D721Med (cell line): ENCODE measurements at places on chromosomes 7 and 10.

GRCh38 chr7:106138776-106139175 is 26.7 kb upstream of the SYPL1 start:
- DNase-seq, result no peak

GRCh38 chr7:135925210-135925609 is 51.9 kb downstream of the MTPN start:
- no peak for DNase-seq

DNA sequence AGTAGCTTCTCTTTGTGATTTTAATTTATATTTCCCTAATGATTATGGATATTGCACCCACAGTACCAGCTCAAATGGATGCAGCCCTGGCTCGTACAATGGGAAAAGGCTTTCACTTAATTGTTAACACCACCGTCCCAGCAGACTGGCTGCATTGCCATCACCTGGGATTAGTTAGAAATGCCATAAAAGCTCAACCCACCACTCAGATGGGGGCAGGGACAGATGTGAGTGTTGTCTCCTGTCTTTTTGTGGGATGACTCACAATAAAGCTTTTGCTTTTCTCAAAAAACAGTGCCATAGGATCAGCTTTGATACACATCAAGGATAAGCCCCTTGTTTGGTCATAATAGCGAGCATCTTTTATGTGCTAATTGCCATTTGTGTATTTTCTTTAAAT is 729.1 kb downstream of the TNS3 start:
- no peak for DNase-seq

- peak; percentile 89 for DNase-seq
Observed at GRCh38 chr7:2104107-2104710, 128.5 kb downstream of the MAD1L1 start.

DNA sequence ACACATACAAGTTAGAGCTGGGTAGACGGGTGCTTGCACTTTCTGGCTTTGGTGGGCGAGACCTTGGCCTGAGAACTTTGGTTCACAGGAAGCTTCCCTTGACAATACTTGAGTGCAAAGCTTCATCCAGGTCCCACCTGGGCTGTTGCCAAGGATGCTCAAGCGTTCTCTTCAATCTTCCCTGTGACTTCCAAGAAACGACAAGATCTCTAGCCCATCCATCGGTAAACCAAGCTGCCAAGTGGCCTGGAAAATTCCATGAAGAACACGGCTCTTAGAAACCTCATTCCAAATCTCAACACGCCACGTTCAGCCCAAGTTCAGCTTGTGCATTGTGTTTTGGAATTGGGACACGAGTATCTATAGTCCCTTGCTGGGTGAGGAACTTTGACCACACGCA is 84.7 kb downstream of the CHST15 start:
- no peak for DNase-seq

DNA sequence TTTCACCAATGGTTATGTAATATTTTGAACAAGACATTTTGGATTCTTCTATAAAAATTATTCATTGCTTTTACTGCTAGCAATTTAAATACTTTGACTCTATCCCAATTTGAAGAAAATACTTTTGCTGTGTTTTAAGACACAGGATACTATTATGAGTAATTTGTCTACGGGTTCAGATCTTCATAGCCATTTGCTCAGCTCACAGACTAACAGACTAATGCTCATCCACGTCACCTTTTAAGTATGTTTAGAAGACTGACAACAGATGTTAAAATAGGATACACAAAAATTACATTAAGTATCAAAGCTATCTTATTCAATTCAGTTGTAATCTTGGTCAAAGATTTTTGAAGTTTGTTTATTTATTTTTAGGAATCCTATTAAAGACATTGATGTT is 251.3 kb upstream of the CHRM2 start:
- DNase-seq, result no peak

DNA sequence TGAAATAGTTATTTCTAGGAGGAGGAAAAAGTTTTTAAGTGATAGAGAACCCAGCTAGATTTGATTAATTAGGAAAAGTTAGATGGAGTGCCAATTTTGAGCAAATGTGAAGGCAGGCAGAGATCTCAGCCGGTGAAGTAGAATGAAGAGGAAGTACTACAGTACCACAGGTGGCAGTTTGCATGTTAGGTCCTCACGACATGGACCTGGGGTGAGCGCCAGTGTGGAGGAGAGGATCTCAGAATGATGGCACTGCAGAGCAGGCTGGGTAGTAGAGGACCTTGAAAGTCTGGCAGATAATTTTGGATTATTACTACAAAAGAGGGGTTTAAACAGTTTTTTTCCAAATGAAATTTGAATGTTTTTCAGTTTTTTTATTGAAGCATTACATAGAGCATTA is 81.1 kb downstream of the GNAI1 start:
- no peak for DNase-seq

DNA sequence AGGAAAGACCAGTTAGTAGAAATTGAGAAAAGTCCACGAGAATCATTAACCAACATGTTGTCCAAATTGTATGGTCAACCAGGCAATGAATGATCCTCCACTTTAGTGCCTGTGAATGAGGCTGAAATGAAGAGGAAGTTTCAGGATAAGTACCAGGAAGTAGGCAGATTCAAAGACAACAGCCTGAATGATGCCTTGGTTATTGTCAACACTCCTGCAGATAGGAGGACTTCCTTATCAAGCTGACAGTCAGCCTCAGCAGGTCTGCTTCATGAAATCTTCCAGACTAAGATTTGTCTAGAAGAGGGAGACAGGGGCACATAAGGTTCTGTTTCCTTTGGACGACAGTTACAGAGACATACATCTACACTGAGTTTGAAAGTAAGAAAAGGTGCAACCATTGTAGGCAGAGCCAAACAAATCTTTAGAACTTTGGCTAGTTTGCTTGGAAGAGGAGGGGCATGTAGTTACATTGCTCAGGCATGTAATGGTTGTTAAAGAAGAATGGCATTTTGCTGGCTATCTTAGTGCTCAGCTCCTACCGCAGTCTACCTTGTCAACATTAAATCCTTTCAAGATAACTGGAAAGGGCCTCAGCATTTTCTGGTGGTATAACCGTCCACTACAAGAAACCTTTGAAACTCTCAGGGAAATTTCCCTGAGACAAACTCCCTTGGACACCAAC is 81.4 kb downstream of the ABI1 start:
- no peak for DNase-seq

DNA sequence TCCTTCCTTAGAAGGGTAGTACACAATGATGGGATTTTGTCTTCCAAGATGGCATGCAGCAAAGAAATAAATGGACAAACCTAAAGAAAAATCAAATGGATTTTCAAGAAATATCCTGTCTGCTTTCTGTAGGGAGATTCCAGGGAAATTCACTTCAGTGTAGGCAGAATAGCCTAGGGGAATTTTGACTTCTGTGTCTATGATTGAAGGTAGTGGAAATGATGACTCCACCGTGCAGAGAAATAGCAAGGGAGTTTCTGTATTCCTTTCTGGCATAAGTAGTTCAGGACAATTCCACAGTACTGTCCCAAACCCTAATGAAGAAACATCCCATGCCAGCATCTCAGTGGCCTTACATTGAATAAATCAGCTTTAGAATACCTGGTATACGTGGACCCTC is 9.5 kb downstream of the ATOH7 start:
- no peak for DNase-seq

DNA sequence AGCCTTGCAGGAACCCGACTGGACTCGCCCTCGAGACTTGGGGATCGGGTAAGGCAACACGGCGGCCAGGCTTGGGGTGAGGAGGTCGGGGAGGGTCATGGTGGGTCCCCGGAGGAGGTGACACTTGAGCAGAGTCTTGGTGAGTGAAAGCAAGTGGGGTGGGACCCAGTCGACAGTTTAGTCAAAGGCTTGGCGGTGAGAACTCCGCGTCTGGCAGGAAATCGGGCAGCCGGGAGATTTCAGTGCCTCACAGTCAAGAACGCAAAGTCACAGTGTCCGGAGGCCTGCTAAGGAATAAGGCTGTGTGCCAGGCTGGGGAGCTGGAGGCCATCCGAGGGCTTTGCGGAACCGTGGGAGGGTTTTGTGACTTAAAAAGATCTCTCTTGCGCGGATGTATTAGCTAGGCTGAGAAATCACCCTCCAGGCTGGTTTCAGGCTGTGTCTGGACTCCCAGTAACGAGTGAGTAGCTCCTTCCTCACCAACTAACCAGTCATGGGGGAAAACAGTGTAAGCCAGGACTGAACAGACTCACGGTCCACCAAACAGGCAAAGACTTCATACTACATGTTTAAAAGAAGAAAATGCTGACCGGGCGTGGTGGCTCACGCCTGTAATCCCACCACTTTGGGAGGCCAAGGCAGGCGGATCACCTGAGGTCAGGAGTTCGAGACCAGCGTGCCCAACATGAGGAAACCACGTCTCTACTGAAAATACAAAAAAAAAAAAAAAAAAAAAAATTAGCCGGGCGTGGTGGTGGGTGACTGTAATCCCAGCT is 613 bp downstream of the AP5Z1 start:
- no peak for DNase-seq

DNA sequence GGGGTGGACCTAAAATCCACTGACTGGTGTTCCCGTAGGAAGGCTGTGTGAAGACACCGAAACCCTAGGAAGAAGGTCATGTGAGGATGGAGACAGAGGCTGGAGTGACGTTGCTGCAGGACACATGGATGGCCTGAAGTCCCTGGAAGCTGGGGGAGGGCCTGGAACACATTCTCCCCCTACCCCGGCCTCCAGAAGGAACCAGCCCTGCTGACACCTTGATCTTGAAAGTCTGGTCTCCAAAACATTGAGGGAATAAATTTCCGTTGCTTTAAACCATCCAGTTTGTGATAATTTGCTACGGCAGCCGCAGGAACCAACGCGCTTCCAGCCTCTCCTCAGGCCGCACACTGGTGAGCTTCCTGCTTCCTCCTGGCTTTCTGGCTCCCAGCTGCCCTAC is 288.2 kb downstream of the GLRX3 start:
- DNase-seq, result no peak

- no peak for DNase-seq
Observed at GRCh38 chr10:37774351-37774750, 83.1 kb downstream of the ZNF248 start.

DNA sequence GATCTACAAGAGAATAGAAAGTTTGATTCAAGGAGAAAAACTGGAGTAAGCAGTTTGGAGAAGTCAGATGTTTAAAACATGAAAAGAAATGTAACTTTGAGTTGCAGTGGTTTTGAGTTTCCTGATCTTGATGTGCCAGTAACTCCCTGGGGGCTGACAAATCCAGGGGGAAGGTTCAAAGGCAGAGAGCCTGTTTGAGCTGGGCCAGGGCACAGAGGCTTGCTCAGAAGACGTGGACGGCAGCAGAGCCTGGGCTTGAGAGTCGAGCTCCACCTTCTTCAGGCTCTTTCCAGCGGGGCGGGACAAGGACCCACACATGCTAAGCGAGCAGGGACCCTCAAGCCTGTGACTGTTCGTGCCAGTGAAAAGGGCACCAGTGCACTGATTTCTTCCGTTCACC is 176.2 kb downstream of the MGMT start:
- no peak for DNase-seq

DNA sequence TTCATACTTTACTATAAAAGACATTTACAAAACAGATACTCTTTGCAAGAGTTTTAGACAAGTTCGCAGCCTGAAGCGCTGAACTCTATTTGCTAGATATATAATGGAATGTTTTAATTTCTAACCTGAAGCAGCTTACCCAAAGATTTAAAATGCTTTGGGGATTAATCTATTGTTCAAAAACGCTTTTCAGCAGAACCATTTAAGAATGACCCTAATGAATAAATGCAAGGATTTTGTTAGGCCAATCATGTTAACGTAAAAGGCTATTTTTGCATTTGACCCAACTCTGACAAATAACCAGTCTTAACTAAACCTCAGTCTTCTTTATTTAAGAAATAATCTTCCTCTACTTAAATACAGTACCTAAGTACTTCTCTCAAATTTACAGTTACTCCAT is 406.7 kb upstream of the POT1 start:
- DNase-seq, result no peak

- DNase-seq, result no peak
Observed at GRCh38 chr10:115093286-115093775, at the start of gene ATRNL1. ATRNL1 (plus strand) TSS chr10:115093365; CDS start chr10:115093751, 386 bp downstream.

GRCh38 chr10:70820976-70821750 is 5.4 kb downstream of the SGPL1 start:
- no peak for DNase-seq

- DNase-seq, result no peak
Observed at GRCh38 chr10:8577686-8578085, 523.2 kb downstream of the GATA3 start.

- DNase-seq, result no peak
Observed at GRCh38 chr7:141053626-141054025, 20.2 kb upstream of the TMEM178B start.

DNA sequence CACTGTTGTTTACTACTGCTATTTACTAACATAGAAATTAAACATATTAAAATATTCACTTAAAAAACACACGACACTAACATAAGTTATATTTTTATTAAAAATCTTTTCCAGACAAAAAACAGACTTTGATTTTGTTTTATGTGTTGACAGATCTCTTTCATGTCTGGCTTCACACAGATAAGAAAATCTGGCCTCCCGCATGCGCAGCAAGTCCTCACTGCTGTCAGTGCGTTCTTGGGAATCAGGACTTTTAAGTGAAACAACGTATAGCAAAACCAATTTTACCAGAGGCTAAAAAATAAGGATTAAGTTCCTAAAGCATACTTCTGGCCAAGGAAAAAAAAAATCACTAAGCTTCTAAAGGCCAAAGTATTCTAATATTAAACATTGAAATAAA is 1.2 kb upstream of the IDI1 start:
- no peak for DNase-seq

DNA sequence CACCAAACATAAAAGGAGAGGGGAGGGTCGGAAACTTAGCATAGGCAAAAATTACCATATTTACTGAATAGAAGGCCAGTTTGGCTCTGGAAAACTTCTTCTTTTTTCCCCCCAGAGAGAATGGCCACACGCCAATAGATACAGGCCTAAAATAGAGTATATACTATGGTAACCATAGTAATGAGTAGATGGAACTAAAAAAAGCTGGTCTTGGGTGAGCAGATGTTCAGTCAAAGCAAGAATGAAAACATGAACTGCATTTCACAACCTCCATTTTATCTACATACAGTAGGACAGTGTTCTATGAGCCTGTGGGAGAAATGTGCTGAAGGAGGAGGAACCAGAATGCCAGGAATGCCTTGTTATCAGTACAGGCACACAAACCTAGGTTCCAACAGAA is 141.7 kb upstream of the SEMA3A start:
- no peak for DNase-seq

GRCh38 chr7:1539181-1539881 is 8.8 kb downstream of the MAFK start:
- DNase-seq, result no peak

GRCh38 chr10:47404937-47405336 is 20.8 kb upstream of the ZNF488 start:
- no peak for DNase-seq

- no peak for DNase-seq
Observed at GRCh38 chr7:55246171-55246570, 119.0 kb upstream of the LANCL2 start.
